GM23338 (cell line): ENCODE measurements at places on chromosomes 7 and 10. TPM values are rescaled to one million over a fixed set of nuclear protein-coding genes. Genes with fewer than 3 reads are reported as not detected.

Gene BAMBI
- polyA plus RNA-seq: 18.7 and 20.1 TPM in 2 replicates

Gene OR2A42
- polyA plus RNA-seq: 1.8 and 2.1 TPM in 2 replicates

Gene NKX2-3
- polyA plus RNA-seq: not detected in 2 replicates

Gene SPDYE1
- 1.4 and 1.6 TPM in 2 replicates for polyA plus RNA-seq

Gene GGCT
- 197 and 229 TPM in 2 replicates for polyA plus RNA-seq

DNA sequence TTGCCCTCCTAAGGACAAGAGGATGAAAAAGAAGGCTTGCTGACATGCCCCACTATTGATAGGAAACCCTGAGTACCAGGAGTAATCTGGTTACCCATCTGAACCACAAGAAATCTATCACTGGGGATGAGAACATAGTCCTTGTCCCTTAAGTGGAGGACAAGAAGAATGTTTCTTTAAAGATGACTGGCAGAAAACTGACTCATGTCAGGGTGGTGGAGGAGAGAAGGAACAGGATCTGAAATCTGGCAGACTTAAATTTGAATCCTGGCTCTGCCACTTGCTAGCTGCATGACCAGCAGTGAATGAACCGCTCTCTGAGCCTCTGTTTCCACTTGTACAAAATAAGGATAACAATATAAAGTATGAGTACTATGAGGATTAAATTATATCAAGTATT is 38.9 kb upstream of the XPNPEP1 start:
- no peak for DNase-seq

DNA sequence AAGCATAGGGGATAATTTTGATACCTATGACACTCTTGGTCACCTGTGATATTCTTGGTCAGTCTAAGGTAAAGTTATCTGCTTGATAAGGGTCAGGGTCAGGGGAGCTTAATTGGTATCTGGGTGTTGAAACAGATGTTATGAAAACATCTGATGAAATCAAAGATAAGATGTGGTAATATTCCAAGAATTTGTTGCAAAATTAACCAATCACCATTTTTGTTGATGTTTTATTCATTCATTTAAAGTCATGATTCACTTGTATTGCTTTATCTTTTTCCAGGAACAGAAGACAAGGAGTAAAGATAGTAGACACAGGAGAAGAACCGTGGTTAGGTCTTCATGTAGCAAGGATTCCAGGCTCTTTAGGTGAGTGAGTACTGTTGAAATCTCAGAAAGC is 103.1 kb downstream of the SEMA3C start:
- no peak for DNase-seq

DNA sequence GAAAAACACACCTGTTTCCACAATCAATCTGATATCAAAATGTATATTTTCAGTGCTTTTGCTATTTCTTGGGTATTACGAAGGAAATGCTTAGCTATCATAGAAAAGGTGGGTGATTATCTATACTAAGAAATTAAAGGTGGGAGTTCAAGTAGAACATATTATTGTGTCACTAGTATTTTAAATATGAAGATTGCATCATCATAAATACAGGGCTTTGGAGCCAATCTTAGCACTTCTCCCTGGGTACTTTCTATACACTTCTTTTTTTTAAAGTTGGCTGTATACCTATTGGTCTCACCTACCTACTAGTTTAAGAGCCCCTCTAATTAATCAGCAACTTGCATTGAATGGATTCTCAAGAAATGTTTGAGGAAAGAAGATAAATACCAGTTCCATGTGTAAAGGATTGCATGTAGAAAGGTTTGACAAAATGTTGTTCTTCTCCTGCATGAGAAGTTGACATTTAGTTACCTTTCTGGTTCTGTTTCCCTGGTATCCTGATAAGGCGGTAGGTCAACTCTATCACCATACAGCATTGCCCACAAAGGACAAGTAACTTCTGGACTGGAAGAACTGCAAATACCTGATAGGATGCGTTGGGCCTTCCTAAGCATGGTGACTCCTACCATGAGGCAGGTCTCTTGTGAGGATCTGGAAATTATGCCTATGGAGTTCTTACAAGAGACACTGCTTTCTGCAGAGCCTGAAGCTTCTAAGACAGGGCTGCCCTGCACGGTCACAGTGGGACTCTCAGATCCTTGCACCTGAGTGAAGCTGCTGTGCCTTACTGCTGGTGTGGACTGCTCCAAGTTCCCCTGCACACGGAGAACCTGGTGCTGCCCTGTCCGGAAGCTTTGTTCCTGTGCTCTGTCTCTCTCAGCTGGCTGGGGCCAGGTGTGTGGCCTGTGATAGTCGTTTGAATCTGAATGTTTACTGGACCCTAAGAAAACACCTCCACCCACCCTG is 32.1 kb upstream of the PDSS1 start:
- DNase-seq: no peak

GRCh38 chr10:19638182-19638895 is 177.9 kb upstream of the PLXDC2 start:
- DNase-seq: no peak

DNA sequence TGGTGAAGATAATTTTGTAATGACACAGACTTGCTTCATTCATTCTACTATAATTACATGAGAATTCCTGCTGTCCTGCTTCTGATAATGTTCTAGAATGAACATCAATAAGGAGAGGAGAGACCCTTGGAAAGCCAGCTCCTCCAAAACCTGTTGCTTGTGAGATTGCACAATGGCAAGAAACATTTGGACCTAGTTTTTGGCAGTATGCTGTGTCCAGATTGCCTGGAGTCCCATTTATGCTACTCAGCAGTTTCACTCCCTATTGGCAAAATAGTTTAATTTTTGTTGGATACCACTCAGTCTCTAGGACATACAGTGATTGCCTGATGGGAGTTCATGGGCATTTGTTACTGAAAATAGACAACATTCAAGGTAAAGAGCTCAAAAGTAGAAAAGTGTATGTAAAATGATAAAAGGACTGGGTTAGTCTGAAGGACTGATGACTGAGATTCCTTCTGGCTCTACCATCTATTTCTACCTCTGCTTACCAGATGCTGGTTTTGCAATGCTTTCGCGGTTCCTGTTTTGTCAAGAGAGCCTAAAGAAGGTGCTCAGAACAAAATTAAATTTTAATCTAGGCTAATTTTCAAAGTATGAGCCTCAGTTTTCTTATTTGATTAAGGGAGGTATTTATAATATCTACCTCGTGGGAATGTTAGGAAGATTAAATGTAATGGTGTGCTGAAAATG is 8.0 kb upstream of the ACTR3B start:
- DNase-seq: no peak

GRCh38 chr10:30472414-30473155 is 38.6 kb downstream of the MAP3K8 start:
- no peak for DNase-seq

DNA sequence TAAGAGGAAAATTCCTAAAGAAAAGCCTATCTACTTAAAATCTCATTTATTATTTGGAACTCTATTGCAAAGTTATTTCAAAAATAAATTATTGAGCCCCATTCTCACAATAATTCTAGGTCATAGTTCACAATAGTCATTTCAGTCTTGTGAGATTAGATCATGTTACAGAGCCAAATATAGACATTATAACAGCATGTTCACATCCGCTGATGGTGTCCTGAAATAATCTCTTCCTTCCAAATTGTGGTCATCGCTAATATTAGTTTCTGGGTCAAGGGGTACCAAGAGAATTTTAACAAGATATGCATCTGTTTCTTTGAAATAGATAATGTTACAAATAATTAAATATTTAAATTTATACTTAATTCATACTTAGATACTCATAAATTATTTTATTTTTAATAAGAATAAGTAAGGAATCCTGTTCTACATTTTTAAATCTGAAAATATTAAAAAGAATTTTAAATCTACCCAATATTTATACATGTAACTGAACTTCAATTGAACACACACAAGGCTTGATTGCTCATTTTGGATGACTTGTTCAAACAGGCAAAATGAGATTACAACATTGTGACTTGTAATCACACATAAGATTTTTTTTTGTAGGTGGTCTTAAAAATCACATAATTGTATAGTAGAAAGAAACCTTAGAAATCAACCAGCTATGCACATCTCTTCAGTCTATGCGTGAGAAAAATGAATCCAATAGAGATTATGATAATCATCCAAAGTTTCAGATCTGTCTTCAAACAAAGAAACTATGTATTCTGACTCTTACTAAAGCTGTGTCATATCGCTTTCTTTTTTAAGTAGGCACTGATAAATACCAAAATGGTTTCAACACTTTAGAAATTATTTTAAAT is 13.1 kb downstream of the GNAT3 start:
- no peak for DNase-seq

- DNase-seq: no peak
Measured at GRCh38 chr10:104036518-104037260, 49.0 kb downstream of the COL17A1 start.

DNA sequence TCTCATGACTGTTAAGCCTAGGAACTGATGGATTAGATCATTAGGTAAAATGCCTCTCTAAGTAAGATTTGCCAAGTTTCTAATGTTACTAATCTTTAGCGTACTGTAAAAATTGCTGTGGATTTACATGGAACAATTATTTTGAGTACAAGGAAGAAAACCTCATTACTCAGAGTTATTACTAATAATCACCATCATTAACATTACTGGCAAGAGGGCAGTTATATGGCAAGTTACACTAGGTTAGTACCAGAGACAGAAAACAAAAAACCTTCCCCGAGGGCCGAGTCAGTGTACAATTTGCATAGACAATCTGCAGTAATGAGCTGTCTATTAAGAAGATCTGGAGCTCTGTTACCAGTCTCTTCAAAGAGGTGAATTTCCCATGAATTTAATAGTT is 775.6 kb downstream of the GATA3 start:
- DNase-seq: no peak

DNA sequence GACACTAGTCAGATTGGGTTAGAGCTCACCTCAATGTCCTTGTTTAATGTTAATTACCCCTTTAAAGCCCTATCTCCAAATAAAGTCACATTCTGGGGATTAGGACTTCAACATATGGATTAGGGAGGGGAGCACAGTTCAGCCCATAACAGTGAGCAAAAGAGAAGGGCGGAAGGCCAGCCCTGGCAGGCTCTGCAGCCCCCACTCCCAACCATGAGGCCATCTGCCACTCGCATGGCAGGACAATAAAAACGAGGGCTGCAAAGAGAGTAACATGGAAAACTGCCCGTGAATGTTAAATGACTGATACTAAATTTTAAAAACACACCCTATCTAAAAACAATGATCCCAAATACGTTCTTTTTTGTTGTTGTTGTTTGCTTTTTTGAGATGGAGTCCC is 38.7 kb downstream of the RGS10 start:
- no peak for DNase-seq

DNA sequence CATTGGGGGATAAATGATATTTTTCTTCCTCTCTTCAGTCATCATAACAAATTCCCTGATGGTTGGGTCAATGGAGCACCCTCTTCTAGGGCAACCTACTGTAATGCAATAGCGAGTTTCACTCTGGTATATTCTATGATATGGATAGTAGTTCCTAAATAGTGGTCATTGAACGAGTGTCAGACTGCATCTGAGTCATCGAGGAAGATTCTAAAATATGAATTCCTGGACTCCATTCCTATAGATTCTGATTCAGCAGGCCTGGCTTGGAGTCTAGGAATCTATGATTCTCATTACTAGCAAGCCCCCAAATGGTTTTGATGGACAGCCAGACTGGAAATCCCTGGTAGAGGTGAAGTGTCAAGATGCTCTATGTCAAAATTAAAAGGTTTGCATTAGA is 254.5 kb downstream of the BUB3 start:
- DNase-seq: no peak

- no peak for DNase-seq
Measured at GRCh38 chr7:135843214-135843613, 94.6 kb upstream of the FAM180A start.

- DNase-seq: no peak
Measured at GRCh38 chr10:104563051-104563450, 78.0 kb upstream of the SORCS3 start.

DNA sequence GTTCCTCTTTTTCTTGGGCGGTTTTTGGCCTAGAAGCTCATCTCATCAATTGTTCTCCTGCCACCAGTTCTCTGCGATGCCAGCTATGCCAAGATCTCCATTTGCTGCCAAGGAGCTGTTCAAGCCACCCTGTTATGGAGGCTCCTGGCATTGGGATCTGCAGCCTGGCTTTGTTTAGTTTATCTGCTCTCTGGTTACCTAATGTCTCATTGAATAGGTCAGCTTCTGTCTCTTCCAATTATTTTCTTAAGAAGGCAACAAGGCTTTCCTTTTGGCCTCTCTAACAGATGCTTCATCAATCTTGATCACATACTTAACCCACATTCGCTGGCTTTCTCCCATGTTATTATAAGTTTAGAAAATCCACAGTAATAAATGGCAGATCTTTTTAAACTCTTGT is 20.6 kb upstream of the SDK1 start:
- no peak for DNase-seq

GRCh38 chr10:62795100-62795499 is 9.4 kb upstream of the ADO start:
- no peak for DNase-seq

- no peak for DNase-seq
Measured at GRCh38 chr10:3911713-3912442, 126.9 kb upstream of the KLF6 start.

DNA sequence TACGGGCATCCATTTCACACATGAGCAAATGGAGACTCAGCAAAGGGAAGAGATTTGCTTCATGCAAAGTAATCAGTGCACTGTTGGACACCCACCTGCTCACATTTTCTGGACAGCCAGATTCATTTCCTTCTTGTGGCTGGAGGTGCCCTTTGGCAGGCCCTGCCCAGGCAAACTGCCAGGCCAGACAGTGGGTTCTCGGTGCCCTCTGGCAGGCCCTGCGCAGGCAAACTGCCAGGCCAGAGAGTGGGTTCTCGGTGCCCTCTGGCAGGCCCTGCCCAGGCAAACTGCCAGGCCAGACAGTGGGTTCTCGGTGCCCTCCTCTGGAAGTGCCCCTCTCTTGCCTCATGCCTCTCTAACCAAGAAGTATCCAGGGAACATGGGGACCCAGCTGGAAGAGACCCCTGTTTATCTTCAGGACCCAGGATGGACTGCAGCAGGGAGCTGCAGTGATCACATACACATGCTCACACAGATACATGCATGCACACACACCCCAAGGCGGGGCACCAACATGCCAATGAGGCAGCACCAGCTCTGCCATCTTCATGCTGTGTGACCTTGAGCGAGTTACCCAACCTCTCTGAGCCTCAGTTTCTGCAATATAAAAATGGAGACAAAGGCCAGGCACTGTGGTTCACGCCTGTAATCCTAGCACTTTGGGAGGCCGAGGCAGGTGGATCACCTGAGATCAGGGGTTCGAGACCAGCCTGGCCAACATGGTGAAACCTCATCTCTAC is 67.1 kb downstream of the OAT start:
- no peak for DNase-seq

DNA sequence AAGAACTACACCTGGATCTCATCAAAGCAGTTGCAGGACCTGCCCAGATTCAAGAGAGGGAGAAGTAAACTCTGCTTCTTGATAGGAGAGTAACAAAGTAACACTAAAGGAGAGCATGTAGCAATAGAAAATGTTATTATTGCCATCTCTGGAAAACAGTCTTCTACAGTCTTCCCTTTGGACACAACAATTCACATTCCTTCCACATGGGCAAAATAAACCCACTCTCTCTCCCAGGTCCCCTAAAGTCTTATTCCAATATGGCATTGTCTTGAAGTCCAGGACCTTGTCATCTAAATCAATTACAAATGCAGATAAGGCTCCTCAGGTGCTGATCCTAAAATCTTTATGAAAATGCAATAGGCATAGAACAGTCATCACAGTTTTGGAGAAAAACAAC is 10.3 kb upstream of the WNT2 start:
- peak; percentile 42 for DNase-seq
